Activated T-cell treated with anti-CD3 and anti-CD28 coated beads for 1 hour (primary cell): ENCODE measurements at places on chromosomes 4 and X.

DNA sequence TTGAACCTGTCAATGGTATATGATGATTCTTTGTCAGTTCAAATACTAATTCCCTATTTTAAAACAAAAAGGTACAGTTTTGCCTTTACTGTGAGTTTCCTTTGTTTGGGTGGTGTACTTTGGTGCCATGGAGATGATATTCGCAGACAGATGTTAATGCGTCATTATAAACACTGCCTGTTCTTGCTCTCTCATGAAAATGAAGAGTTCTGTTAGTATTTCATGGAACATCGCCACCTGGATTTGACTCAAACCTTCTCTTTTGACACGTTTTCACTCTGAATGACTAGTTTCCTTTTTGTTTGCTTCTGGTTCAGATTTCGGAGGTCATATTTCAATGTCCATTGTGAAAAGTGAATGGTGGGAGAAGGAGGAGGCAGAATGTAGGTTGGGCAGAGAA lies 6.9 kb upstream of the CTSO start:
- no peak for DNase-seq

DNA sequence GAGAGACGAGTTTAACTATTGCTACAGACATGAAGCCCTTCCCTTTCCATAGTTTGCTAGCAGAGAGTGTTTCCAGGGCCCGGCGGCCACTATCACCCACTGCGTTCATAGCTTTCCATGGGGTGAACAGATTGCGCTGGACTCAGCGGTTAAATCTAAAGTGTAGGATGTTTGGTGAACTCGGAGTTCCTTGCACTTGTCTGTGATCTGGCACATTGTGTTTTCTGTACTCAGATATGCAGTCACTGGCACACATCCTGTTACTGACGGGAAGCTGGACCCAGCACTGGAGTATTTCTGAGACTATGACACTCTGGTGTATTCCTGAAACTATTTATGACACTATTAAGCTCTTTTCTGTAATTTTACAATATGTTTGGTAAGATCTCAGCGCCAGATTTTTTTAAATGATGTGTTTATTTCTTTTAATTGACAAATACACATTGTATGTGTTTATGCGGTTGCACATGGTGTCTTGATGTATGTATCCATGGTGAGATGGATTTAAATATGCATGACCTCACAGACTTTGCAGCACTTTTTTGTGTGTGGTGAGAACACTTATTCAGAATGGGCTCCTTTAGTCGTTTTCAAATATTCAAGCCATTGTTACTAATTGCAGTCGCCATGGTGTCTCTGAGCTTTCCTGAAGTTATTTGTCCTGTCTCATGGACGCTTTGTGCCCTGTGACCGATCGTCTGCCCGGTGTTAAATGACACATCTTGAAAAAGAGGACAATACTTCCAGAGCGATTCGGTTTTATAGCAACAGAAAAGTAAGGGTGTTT lies 14.1 kb downstream of the CD99 start:
- DNase-seq: no peak

- DNase-seq: no peak
Observed at GRCh38 chr4:126328914-126329313, 1014.2 kb downstream of the FAT4 start.

DNA sequence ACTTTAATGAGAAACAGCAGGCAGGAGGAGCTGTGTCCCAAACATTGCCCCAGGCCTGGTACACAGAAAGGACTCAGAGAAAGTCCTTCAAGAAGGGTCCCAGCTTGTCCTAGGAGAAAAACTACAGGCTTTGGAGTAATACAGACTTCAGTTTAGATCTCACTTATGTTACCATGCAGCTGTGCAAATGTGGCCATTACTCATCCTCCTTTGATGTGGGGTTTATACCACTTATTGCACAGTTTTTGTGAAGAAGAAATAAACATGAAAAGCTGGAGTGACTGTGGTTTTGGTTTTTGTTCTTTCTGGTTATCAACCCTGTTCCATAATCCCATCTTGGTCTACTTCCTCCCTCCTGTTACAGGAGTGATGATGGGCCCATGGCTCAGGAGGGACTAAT lies 8.1 kb upstream of the CYTL1 start:
- no peak for DNase-seq
